Non-pigmented ciliary epithelial cell (primary cell): ENCODE measurements at places on chromosomes 5 and 9.

- no peak for DNase-seq
These were observed 59.2 kb downstream of the SYK start for GRCh38 chr9:90860826-90861225.

GRCh38 chr5:151025250-151025606, 4.8 kb downstream of the GPX3 start:
- DNase-seq, result no peak

- DNase-seq, result no peak
These were observed 290.1 kb downstream of the ADAMTS6 start for GRCh38 chr5:65191554-65192135.

DNA sequence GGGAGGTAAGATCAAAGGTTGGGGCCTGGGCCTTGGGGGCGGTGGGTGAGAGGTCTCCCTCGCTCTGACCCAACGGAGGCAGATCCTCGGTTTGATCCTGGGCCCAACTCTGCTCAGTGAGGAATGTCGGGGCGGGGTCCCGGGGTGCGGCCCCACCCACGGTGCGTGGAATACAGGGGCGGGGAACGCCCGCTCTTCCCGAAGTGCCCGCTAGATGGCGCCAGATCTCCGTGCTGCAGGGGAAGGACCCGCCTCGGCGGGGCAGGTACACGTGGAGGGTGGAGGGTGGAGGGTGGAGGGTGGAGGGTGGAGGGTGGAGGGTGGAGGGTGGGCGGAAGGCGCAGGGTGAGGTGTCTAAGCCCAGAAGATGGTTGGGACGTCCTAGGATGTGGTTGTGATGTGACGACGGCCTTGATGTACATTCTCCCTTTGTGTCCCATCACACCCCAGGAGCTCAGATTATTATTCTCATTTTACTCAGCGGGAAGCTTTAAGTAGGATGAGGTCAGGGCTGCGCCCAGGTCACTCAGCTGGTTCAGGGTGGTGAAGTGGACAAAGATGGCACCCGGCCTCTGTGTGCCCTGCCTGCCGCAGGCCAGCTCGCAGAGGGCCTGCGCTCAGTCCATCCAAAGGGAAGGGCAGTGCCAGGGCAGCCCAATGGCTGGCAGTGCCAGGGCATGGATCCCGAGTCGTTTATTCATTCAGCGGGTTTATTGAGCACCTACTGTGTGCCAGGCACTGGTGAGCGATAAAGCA, 9.4 kb upstream of the RPS14 start:
- DNase-seq, result no peak

- DNase-seq, result no peak
These were observed 3.3 kb downstream of the RPL35 start for GRCh38 chr9:124858330-124859046.

- DNase-seq, result no peak
These were observed 537.8 kb upstream of the BRINP1 start for GRCh38 chr9:119907056-119907455.

DNA sequence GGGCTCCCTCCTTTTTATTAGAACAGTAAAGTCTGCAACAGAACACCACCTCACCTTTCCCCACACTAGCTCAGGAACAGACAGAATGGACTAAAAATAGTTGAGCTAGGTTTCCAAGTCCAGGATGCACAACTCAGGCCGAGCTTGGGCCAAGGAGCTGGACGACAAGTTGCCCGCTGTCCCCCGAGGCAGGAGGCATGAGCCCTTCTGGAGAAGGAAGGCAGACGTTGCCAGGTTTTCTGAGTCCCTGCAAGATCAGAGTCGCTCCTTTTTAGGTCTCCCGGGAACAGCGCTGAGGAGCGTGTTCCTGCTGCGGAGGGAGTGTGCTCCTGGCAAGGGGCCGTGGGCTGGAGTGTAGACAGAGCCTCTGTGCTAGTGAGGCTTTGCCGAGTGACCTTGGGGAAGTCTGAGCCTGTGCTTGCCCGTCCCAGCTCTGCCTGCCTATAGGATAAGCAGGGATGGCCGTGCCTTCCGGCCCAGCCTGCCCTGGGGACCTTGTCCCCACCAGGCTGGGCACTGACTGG, 121.6 kb downstream of the WNK2 start:
- DNase-seq, result no peak

DNA sequence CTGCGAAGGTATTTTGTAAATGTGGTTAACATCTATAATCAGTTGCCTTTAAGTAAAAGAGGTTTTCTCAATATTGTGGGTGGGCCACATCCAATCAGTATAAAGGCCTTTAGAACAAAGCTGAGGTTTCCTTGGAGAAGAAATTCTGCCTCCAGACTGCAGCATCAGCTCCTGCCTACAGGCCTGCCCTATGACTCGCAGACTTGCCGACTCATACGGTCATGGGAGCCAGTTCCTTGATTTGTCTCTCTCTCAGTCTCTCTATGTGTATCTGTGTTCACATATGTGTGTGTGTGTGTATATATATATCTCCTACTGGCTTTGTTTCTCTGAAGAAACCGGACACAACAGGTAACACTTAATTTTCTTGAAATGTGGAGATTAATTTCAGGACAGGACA, 45.3 kb downstream of the SLC36A1 start:
- DNase-seq, result no peak

DNA sequence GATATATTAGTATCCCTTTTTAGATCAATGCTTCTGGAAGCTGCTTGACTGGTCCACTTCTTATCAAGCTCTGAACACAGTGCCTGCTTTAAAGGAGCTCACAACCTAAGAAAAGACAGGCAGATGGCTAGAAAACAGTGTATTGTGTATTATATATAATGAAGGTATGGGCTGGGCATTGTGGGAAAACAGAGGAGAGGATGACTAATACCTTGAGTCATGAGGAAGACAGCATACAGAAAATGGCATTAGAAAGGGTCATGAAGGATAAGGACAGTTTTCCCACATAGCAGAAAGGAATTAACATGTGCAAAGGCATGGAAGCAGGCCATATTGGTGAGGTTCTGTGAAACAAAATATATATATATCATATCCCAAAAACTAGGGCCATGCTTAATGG, 309.6 kb downstream of the MLLT3 start:
- DNase-seq, result no peak

DNA sequence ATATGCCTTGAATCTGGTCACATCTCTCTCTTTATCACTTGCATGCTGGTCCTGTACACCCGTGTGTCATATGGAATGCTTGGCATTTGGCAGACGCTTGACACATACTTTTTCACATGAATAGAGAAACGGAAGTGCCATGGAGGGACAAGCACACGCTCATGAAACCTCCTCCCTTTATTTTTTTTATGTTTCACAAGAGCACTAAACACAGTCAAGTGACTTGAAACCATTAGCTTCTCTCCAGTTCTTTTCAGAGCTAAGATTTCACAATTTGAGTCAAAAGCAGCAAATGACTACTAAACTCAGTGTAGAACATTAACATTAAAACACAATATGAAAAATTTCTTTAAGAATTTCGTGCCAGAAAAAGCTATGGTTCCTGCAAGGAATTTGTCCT, 151.1 kb downstream of the DOCK2 start:
- DNase-seq, result no peak
